DND-41 (cell line): ENCODE measurements at places on chromosomes 2 and 18.

DNA sequence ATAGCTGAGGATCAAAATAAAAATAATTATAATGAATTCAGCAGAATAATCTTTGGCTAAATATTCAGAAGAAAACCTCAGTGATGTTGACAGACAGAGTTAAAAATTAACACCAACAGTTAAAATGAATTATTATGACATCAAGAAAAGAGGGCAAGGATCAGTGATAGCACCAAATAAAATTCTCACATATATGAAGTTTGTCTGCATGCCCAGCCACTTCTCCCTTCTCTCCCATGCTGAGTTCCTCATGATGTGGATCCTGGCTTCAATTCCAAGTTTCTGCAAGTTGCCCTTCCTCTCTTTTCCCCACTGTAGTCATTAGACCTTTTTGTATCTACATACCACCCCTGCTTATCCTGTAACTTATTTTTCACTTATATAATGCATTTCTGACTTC, 6.8 kb downstream of the STRADB start:
- DNase-seq: no peak

- DNase-seq: peak; percentile 54
These were observed 24.4 kb downstream of the MBP start for GRCh38 chr18:77108001-77108692.

DNA sequence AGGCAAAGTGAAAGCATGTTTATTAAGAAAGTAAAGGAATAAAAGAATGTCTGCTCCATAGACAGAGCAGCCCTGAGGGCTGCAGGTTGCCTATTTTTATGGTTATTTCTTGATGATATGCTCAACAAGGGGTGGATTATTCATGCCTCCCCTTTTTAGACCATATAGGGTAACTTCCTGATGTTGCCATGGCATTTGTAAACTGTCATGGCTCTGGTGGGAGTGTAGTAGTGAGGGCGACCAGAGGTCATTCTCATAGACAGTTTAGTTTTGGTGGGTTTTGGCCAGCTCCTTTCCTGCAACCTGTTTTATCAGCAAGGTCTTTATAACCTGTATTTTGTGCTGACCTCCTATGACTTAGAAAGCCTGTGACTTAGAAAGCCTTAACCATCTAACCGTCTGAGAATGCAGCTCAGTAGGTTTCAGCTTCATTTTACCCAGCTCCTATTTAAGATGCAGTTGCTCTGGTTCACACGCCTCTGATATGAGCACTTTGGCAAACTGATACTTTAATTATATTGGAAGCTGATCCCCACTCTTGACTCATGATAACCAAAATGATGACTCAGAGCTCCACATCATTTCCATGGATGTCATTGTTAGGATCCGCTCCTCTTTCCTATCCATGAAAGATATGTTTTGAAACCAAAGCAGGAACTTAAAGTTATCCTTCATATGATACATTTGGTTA, 14.5 kb upstream of the ERMN start:
- DNase-seq: no peak

DNA sequence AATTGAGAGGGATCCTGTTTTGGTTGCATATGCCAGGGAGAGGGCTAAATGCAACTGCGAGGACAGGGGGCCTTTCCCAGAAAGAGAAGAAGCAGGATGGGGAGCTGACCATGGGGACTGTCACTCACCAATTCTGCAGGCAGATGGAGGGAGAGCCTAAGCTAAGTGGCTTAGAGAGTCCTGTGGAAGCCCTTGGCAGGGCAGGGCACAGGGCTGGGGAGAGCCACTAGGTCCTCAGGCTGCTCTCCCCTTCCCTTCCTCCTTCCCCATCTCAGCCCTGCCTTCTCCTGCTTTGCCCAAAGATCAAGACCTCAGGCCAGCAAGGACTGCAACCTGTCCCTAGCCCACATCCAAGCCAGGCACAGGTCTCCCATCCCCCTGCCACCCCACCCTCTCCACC, 24.4 kb upstream of the CATIP start:
- no peak for DNase-seq

GRCh38 chr18:50458796-50459195, 84.0 kb downstream of the SKA1 start:
- DNase-seq: no peak

DNA sequence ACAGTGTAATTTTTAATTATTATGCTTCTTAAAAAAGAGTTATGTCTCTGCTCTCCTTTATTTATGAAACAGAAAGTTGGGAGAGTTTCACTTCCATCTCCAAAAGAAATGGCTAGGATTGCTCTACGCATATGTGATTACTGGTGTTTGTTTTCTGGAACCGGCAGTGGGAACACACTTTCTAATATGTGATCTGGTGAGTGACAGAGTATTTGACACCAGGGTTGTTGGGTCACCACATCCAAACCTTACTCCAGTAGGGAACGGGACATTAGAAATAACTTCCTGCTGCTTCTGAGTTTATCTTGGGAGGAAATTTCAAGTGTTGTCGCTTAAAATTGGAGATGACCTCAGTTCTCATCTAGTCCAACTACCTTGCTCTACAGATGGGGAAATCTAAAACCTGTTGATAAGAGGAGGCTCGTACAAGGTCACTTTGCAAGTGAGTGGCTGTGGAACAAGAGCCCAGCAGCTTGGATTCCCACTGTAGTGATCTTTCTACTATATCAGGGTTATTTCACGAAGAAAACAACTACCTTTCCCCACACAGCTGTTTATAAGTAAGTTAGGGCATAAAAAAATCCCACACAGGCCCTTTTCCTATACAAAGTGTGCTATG, 108.5 kb downstream of the TTC32 start:
- DNase-seq: no peak

DNA sequence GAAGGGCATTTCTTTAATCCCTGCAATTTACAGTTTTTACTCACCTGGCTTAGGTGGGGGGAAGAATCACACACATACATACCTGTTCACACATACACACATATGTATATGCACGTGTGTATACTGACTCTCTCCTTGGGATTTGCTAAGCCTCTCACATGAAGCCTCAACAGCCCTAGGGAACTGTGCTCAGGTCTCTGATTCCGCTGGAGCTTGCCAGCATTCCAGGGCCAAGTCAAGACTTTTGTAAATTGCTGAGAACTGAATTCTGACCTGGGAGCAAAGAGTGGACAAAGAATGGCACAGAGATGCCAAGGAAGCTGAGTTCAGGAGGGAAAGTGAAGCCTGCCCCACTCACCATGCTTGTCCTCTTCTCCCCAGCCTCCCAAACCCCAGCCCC, 177.3 kb downstream of the TMEM247 start:
- DNase-seq: no peak

GRCh38 chr2:85723707-85724360, 29.7 kb downstream of the GNLY start:
- no peak for DNase-seq

- DNase-seq: no peak
These were observed 316 bp downstream of the CRIM1 start for GRCh38 chr2:36355890-36356297.
